ENCODE measurements at places on chromosomes 3 and 15.

DNA sequence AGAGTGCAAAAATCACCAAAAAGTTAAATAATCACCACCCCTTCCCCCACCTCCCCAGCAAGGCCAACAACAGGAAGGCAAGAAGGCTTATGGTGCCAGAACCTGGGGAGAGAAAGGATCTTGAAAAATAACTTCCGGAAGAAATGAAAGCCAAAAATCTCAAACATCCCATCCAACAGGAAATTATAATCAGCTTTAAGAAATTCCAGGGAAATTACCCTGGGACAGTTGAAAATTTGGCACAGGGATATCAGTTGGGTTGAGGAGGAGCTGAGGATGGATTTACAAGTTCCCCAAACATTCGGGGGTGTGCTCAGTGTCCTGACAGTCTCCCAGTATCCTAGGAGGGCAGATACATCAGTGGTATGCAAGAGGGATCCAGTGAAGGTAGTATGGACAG, 82.7 kb downstream of the POLR2M start:
- DNase-seq = peak; percentile 26

- DNase-seq = no peak
These were observed 7.3 kb upstream of the TRPM1 start for GRCh38 chr15:31108836-31109235.

DNA sequence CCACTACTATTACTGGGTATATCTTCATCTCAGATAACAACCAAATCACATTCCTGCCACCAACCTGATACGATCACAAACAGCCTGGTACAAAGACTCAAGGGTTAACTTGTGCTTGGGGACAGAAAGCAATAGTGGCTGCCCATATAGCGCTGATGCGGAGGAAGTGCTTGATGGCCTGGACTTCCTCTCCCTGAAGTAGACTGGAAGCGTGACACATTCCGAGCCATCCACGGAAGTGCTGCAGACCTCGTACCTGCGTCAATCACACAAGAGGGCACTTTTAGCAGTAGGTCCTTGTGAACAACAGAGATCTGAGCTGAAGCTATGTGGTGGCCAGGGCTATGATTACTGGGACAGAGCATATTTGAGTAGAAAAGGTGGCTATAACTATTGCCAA, 17.3 kb upstream of the C3orf62 start:
- DNase-seq = no peak

GRCh38 chr3:29597376-29598008, 316.6 kb downstream of the RBMS3 start:
- DNase-seq = peak; percentile 32

- DNase-seq = no peak
These were observed 24.0 kb upstream of the SPTSSB start for GRCh38 chr3:161395115-161396012.

GRCh38 chr3:42640771-42641370, 12.6 kb upstream of the ZBTB47 start:
- DNase-seq = no peak

DNA sequence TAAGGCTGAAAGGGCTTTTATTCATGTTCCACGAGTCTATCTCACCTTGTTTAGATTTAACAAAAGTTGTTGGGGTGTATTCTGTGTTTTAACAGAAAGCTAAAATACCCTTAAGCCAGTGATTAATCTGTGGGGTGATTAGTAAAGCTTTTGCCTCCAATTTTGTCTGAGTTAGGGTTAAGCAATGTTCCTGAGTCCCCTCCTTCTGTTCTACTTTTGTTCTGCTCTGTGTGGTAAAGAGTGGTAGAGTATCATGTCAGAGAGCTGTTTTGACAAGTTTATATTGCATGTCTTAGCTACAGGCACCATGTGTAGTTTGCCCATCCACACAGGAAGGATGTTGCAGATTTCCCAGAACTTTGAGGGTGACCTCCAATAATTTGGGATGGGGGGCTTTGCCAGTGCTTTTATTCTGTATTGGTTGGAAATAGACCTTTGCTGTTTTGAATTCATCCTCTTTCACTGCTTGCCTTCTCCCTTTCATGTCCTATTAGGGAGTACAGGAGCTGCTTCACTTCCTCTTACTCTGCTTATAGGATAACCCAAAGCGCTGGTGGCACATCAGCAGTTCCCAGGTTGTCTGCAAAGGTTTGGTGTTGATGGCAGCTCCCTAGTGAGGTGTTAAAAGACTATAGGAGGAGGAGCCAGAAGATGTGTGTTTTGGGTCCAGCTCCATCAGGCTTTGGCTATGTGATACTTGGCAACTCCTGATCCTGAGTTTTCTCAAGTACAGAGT, 7.4 kb downstream of the PDE8A start:
- no peak for DNase-seq

GRCh38 chr15:53461677-53462076, 297.8 kb downstream of the WDR72 start:
- no peak for DNase-seq

DNA sequence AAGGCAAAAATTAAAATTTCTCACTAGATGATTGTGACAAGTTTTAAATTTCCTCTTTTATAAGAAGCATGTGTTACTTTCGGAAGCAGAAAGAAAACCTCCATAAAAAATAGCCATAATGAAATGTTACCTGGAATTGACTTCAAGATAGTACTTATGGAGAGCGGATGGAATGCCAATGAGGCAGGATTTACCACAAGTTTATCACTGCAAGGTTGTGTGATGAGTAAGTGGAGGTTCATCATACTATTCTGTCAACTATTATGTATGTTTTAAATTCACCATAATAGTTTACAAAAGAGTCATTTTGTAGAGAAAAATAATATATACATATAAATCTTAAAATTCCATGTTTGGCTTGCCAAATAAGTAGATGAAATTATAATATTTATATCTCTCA, 230.3 kb downstream of the SCAPER start:
- peak; percentile 65 for DNase-seq

DNA sequence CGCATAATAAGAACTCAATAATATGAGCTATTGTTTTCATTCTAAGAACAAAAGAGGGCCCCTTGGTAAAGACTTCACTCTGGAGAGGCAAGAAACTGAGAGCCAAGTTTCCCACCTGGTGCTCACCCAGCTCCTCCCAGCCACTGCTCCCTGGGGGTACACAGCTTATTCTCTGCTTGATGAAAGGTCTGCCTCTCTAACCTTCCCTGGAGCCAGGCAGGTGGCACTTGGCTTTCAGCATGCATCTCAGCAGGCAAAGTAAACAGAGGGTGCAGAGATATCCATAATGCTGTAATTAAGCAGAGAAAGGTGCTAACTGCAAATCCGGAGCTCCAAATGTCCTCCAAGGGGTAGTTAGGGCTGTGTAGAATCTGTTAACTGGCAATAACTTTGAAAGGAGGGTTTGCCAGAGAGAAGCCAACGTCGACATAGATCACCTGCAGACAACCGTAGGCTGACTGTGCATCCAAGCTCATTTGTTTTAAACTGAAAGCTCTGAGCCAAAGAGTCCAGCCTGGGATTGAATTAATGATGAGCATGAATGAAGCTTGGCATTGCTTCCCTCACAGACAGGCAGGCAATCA, 159.6 kb upstream of the PROK2 start:
- DNase-seq = no peak

DNA sequence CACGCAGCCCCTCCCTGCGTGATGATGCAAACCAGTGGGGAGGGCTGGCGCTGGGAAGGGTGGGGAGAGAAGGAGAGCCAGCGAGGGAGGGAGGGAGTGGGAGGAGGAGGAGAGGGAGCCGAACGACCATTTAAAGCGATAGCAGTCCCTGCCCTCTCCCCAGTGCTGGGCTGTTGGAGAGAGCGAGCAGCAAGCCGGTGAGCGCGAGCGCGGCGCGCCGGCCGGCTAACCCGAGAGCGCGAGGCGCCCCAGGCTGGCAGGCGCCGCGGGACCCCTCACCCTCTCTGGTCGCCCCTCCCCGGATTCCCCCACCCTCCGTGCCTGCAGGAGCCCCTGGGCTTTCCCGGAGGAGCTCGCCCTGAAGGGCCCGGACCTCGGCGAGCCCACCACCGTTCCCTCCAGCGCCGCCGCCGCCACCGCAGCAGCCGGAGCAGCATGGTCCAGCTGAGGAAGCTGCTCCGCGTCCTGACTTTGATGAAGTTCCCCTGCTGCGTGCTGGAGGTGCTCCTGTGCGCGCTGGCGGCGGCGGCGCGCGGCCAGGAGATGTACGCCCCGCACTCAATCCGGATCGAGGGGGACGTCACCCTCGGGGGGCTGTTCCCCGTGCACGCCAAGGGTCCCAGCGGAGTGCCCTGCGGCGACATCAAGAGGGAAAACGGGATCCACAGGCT, at the start of gene GRM7:
GRM7 (plus strand) TSS at position 162 of the 671 bp plus-strand sequence.
- peak; percentile 39 for DNase-seq

GRCh38 chr3:151093905-151094304, 8.4 kb downstream of the MED12L start:
- no peak for DNase-seq

- DNase-seq = peak; percentile 46
These were observed 50.3 kb downstream of the SYNPR start for GRCh38 chr3:63328365-63328764.

GRCh38 chr3:67305160-67305559, 307.1 kb downstream of the KBTBD8 start:
- DNase-seq = no peak

DNA sequence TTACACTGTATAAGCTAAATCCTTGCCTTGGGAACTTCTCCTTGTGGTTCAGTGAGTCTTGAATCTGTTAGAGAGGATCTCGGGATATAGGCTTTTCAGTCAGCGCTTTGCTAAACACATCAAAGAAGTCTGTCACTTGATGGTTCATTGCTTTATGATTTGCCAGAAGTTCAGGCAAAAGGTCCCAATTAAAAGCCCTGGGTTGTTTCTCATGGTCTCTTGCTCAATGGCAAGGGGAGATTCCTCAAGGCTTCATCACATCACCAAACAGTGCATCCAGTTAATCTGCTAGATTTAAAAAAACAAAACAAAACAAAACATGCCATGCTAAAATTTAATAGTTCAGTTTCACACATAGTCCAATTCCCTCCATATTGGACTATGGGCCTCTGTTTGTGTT, 114.8 kb downstream of the FILIP1L start:
- peak; percentile 57 for DNase-seq

DNA sequence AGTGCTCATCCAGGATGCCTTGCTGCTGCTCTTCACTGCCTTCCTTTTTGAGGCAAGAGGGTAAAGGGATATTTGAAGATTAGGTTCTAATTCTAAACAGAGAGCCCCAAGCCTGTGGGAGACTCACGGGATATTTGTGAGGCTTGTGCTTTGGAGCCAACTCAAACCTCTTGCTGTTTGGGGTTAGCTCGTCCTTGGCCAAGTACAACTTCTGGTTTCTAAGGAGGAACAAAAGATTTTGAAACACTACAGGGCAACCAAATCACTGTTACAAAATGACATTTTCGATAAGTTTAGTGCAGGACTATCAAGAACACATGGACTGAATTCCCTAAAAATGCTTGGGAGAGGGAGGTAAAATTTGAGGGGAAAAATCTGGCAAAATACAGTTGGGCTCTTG, 190.2 kb downstream of the RORA start:
- no peak for DNase-seq

GRCh38 chr3:59069838-59070237, 20.0 kb upstream of the CFAP20DC start:
- peak; percentile 5 for DNase-seq

DNA sequence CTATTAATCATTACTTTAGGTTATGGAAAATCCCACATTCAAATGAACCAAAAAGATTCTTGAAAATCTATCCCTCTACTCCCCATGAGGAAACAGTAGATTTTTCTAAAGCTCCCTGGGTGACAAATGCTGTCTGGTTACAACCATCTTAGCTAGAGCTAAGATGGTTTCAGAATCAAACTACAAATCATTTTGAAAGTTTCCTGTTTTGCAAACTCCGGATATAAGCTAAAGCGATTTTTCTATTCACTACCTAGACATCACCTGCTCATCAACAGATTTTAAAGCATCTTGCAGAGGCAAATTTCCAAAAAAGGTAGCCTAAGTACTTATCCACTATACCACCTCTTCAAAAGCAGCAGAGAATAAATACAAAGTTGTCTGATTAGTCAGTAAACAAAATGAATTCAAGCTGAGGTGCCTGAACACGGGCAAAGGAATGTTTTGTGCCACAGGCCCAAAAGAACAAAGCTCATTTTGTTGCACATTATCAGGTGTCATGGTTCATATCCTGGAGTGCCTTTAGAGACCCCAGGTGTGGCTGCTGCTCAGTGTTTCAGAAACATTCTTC, 204.9 kb downstream of the TNIK start:
- no peak for DNase-seq

- DNase-seq = peak; percentile 47
These were observed 33.4 kb upstream of the ZNF609 start for GRCh38 chr15:64426845-64427465.

DNA sequence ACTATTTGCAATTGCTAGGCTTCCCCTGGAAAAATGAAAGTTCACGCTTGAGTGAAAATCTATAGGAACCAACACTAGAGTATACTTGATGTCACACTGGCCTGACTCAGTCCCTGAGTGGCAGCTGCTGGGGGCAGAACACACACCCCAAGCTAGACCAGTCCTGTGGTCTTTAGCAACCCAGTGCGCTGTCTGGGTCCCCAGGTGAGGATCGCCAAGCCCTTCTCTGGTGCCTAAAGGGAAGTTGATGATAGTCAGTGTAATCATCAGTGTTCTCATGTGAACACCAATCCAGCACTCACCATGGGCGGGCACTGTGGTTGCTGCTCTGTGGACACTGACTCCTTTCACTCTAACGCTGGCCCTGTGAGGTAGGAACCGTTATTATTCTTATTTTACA, 11.2 kb downstream of the ALDH1A3 start:
- DNase-seq = no peak

GRCh38 chr3:67564008-67564407, 90.4 kb downstream of the SUCLG2 start:
- no peak for DNase-seq

- DNase-seq = no peak
These were observed 193.7 kb upstream of the CFAP20DC start for GRCh38 chr3:59243476-59243875.

GRCh38 chr15:31346367-31347066, 19.9 kb downstream of the KLF13 start:
- DNase-seq = no peak

GRCh38 chr3:195160257-195160898, 110.6 kb downstream of the XXYLT1 start:
- DNase-seq = peak; percentile 69

DNA sequence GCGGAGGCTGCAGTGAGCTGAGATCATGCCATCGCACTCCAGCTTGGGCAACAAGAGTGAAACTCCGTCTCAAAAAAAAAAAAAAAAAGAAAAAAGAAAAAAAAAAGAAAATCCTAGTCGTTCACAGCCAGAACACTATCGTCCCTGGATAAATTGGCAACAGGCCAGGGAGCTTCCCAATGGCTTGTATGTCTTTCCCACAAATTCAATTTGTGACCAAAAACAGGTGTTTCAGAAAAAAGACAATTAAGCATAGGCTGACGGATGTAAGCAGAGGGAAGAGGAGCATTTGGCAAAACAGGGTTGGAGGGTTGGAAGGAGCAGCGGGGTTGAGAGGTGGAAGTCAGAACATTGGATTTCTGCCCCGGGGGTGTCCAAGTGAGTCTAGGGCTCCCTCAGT, 8.5 kb downstream of the EPB42 start:
- DNase-seq = no peak

DNA sequence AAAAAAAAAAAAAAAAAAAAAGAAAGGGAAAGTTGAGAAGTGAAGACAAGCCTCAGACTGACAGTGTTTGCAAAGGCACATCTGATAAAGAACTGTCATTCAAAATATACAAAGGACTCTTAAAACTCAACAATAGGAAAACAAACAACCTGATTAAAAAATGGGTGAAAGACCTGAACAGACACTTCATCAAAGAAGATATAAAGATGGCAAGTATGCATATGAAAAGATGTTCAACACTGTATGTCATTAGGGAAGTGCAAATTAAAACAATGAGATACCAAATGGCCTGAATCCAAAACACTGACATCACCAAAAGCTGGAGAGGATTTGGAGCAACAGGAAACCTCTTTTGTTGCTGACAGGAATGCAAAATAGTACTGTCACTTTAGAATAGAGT, 48.6 kb downstream of the MCCC1 start:
- DNase-seq = no peak
